Activated CD8-positive, alpha-beta memory T cell treated with anti-CD3 and anti-CD28 coated beads for 1 hour (primary cell): ENCODE measurements at places on chromosomes 16 and 17.

DNA sequence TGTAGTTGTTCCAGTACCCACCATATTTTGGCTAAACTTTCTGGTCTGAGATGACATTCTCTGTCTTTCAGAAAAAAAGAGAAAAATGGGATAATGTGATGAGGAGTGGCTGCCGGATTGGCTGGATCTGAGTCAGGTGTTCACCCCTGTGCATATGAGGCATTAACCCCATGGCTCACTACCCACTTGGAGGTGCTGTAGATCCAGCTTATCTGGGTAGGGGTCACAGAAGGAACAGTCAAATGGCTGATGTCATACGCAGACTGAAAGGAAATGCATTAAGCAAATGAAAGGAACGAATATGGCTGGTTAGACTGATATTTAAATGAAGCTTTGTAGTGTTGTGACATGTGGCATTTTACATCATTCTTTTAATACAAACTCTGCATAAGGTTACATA, 17.3 kb downstream of the MAP2K6 start:
- no peak for DNase-seq

DNA sequence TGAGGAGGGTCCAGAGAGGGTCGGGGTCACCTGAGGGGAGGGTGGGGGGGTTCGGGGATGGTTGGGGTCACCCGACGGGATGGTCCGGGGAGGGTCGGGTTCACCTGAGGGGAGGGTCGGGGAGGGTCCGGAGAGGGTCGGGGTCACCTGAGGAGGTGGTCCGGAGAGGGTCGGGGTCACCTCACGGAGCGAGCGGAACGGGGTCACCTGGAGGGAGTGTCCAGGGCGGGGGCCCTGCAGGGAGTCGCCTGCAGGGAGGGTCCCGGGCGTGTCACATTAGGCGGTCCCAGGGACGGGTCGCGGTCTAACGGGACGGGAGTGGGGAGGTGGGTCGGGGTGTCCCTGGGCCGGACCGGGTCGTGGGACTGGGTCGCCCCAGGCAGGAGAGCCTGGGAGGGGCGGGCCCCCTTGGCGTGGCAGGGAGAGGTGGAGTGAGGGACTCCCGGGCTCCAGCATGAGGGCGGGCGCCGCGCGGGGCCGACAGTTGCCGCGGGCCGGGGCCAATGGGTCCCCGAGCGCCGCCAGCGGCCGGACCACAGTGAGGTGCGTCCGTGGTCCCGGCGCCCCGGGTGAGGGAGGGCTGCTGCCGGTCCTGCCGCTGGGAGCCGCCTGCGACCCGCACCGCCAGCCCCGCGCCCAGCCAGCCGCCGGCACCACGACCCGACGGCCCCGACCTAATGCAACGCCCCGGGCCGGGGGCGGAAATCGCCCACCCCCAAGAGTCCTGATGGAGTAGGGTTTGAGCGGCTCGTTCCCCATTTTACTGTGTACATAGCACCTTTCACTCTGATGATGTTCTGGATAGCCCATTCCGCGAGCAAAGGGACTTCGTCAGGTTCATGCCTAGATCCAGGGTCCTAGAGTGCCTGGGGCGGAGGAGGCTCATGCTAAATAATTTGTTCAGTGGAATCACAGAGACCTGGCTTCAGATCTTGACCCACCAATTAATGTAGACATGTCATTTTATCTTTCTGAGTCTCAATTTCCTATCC, 1.2 kb upstream of the ABCA3 start:
- no peak for DNase-seq

GRCh38 chr16:46883353-46883689, 841 bp upstream of the GPT2 start:
- no peak for DNase-seq

- no peak for DNase-seq
These were observed 30.5 kb downstream of the PIK3R6 start for GRCh38 chr17:8836821-8837562.

DNA sequence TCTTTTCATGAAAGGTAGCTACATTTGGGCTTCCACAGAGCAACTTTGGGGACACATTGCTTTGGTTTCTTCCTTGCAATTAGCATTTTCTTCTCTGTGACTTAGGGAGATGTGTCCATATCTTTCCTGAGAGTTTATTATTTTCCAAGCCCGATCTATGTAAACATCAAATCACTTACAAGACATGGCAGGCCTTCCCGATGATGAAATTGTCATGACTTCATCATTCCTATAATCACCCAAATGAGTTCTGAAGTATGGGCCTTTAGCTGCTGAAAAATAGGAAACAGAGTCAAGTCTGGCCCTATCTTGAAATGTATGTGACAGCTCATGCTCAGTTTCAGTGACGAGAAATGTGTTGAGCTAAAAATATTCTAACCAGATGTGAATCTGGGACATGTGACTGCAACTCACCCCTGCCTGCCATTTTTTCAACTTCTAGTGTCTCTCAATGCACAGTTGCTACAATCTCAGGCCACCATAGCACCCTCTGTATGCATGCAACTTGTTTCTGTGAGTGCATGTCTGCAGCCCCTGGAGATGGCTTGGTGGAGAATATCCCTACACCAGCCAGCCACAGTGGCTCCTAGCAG, 199.6 kb upstream of the MAF start:
- no peak for DNase-seq

GRCh38 chr16:46730126-46730525, 18.0 kb downstream of the MYLK3 start:
- DNase-seq: no peak

GRCh38 chr17:3914312-3914670, 2.0 kb downstream of the P2RX1 start:
- no peak for DNase-seq

GRCh38 chr16:88810166-88810911, 1.4 kb downstream of the APRT start:
- DNase-seq: no peak
